KBM-7 (cell line): ENCODE measurements at places on chromosomes 11 and 22.
A peak's percentile ranks its signal among the peaks of the same experiment; 100 is the strongest.

DNA sequence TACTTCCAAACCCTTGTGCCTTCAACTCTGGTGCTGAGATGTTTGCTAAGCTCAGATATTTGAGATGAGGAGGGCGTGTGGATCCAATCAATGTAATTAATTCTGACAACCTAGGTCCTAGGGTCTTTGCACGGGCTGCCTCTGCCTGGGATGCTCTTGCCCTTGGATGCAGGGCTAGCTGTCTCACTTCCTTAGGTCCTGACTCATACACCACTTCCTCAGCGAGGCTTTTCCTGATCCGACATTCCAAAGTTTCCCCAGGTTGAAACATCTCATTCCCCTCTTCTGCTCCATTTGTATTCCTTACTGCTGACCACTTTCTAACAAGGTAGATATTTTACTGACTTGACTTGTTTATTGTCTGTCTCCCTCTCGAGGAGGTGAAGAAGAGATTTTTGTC, 43.0 kb upstream of the NTM start:
- DNase-seq: no peak

GRCh38 chr22:21702700-21703683, 32.6 kb downstream of the YPEL1 start:
- DNase-seq: no peak

DNA sequence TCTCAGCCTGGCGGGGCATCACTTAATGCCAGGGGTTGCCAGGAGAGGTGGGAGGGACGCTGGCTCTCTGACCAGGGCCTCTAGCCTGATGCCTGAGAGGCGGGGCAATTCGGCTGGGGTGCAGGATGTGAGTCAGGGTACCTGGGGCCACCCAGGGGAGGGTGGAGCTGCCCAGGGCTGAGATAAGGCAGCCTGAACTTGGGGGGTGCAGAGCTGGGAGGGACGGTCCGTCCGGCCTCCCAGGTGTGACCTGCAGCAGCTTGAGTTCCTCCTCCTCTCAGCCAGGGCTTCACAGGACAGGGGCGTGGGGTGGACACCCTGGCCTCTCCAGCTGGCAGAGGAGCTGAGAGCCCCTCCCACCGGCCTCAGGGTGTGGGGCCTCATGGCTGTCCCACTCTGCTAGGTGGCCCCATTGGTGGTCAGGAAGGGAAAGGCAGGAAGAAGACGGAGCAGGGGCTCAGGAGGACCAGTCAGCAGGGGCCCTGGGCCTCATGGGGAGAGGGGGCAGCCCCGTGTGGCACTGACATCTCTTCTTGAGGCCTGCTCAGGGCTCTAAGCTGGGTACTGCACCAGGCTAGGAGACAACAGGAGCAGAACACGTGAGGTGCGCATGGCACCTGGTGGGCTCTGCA, 942 bp upstream of the RPS6KA4 start:
- no peak for DNase-seq

GRCh38 chr11:10450462-10451425, 4.3 kb upstream of the AMPD3 start:
- DNase-seq: peak; percentile 36

DNA sequence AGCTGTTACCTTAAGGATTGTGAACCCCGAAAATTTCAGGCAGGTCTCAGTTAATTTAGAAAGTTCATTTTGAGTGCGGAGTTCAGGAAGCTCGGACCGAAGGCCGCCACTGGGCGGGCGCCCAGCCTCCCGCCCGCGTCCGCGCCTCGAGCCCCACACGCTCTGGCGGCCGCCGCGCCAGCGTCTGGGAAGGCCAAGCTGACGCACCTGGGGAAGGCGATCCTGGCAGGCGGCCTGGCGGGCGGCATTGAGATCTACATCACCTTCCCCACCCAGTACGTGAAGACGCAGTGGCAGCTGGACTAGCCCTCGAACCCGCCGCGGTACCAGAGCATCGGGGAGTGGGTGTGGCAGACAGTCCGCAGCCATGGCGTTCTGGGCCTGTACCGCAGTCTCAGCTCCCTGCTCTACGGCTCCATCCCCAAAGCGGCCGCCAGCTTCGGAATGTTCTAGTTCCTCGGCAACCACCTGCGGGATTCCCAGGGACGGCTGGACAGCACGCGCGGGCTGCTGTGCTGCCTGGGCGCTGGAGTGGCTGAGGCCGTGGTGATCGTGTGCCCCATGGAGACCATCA, 79.5 kb downstream of the CCDC83 start:
- DNase-seq: no peak

DNA sequence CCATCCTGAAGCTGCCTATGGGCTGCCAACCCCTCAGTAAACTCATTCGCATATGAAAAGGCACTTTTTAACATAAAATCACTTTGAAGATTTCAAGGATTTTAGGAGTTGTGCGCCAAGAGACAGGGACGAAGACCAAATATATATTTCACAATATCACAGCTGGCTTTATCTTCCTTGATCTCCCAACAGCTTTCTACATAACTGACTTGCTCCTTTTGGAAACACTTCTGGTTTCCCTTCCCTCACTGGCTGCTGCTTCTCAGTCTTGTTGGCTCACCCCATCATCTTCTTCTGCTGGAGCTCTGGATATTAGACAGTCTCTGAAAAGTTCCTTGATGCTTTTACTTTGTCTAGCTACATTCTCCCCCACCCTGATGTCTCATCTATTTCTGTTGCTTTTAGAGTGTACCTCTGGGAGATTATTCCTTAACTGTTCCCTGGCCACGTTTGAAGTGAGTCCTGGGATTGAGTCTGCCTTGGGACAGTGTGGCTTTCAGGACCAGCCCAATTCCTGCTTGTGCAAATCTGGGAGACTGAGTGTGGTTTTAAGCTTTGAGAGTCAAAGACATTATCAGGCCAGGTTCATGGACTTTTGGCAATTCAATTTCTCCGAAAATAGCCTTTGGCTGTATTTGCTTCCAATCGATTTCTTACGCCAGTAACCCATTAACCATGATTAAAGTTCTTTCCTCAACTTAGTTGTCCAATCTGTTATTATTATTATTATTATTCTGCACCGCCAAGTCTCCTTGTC, 30.9 kb upstream of the NNMT start:
- DNase-seq: no peak

DNA sequence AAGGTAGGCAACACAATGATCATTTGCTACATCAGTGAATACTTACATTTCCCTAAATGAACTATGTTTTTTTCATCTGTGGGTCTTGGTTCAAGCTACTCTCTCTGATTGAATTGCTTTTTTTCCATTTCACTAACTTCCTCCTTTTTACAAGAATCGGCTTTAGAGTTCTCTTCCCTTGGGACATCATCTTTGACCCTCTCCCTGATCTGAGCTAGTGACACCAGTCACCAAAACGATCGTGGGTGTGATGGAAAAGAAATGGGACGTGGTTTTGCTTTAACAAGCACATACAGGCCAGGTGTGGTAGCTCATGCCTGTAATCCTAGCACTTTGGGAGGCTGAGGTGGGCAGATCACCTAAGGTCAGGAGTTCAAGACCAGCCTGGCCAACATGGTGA, 129.9 kb downstream of the WT1 start:
- no peak for DNase-seq

DNA sequence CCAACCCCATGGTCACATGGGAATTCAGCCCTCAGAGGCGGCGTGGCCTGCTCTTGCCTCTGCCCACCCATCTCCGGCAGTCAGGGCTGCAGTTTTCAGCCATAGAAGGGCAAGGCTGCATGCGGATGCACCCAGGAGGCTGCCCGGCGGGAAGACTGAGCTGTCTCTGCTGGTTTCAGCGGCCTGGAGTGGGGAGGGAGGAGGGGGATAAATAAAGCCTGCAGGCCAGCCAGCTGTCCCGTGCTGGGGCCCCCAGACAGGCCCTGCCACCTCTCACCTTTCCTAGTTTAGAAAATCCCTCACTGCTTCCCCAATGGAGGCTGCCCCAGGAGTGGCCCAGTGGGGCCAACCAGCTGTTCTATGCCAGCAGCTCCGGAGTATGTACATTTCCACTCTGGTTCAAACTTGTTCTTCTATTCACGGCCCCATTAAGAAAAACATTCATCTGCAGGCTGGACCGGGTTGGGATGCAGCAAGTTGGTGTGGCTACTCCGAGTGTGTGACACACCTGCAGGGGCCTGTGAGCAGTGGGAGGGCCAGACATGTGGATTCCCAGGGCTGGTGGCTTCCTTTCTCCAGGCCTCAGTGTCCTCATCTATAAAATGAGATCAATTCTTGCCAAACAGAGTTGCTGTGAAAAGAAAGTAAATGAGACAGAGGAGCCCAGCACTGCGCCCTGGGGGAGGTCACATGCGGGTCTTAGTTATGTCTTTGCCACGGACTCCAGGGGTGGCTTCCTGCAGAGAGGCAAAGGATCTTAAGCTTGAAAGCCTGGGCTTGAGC, 5.0 kb downstream of the MICALL1 start:
- no peak for DNase-seq

GRCh38 chr11:18754308-18754707, 28.3 kb upstream of the IGSF22 start:
- DNase-seq: no peak

- DNase-seq: no peak
These were observed 1251.7 kb upstream of the RAG2 start for GRCh38 chr11:37849706-37850105.

GRCh38 chr11:57073128-57073527, 84.4 kb downstream of the OR5AK2 start:
- no peak for DNase-seq

- no peak for DNase-seq
These were observed 48.8 kb upstream of the CARS1 start for GRCh38 chr11:3105791-3106735.

DNA sequence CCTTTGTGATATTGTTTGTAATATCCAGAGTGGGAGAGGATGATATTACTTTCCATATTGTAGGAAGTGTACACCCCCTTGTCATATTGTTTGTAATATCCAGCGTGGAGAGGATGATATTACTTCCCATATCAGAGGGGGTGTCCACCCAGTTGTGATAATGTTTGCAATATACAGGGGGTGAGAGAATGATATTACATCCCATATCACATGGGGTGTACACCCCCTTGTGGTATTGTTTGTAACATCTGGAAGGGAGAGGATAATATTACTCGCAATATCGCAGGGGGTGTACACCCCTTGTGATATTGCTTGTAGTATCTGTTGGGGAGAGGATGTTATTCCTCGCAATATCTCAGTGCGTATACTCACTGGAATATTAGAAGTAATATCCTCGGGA, 61.5 kb downstream of the PRSS23 start:
- no peak for DNase-seq

DNA sequence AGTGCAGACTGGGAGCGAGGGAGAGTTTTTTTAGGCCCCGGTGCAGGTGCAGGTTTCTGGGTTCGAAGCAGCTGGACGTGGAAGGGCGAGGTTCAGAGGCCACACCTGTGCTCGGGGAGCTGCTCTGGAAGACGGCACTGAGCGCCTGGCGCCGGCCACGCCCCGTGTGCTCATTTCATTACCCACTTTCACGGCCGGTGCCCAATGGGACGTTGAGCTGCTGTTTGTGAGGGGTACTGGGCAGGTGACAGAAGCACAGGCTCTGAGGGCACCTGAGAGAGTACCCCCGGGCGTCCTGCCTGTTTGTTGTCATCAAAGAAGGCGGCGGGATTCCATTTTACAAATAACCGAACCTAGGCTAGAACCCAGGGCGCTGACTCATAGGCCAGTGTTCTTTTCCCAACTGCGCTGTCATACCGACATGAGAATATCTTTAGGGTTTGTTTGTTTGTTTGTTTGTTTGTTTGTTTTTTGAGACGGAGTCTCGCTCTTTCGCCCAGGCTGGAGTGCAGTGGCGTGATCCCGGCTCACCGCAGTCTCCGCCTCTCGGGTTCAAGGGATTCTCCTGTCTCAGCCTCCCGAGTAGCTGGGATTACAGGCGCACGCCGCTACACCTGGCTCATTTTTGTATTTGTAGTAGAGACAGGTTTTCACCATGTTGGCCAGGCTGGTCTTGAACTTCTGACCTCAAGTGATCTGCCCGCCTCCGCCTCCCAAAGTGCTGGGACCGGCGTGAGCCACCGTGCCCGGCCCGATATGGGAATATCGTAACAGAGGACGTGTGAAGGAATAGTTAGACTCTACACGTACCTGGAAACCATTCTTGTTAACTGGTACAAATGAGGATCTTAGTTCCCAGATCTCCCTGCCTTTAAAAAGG, 16.6 kb upstream of the SPTBN2 start:
- DNase-seq: no peak

DNA sequence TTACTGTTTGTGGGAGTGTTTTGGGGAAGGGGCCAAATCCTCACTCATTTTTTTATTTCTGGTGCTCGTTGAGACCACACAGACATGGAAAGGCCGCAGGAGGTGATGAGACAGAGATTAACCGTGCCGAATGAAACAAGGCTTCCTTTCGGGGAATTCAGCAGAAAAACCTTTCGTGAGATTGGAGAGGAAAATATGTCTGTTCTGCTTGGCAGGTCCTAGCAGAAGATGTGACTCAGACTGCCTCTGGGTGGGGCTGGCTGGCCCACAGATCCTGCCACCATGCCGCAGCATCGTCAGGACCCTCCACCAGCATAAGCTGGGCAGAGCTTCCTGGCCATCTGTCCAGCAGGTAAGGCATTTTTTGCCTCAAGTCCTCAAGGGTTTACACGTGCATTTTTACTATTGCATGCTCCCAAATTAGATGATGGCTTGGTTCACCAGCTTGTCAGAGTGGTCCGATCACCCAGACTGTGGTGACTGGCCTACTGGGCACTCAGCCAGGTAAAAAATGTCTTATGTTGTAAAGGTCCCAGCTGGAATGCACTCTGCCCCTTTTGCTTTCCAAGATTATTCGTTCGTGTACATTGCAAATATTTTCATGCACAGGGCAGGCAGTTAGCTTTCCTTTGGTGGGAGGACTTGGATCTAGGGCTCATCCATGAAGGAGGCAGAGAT, 1.5 kb downstream of the DDB2 start:
- peak; percentile 75 for DNase-seq

DNA sequence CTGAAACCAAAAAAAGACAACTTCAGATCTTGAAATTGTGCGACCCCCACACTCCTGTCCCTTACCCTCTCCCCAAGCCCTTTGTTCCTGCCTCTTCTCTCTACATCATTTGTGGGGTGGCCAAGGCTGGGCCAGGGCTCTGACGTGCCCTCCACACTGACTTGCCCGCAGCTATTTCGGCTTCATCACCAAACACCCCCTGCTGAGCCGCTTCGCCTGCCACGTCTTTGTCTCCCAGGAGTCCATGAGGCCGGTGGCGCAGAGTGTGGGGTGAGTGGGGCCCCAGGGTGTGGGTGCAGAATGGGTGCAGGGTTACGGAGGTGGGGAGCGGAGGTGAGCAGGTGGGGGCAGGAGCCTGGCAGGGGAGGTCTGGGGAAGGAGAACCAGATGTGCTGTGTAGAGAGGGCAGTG, 9.5 kb downstream of the MAPK8IP2 start:
- no peak for DNase-seq

DNA sequence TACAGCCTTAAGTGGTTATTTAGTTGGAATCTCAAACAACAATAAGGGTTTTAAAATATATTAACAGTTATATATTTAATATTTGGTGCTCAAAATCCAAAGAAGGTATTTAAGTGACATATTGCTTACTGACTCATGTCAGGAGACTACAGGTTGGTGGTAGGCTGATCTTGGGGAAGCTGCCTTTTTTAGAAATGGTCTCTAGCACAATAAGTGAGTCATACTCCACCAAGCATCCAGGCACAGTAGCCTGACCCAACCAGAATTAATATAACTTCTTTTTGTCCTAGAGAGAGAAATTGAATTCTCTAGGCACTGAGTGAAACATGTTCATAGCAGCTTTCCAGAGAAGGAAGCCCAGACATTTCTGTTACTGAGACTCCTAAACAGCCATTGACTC, 868.5 kb upstream of the TENM4 start:
- no peak for DNase-seq

- peak; percentile 88 for DNase-seq
These were observed 11.4 kb upstream of the CAT start for GRCh38 chr11:34427186-34427805.
